ENCODE measurements at places on chromosomes 16 and 17.

DNA sequence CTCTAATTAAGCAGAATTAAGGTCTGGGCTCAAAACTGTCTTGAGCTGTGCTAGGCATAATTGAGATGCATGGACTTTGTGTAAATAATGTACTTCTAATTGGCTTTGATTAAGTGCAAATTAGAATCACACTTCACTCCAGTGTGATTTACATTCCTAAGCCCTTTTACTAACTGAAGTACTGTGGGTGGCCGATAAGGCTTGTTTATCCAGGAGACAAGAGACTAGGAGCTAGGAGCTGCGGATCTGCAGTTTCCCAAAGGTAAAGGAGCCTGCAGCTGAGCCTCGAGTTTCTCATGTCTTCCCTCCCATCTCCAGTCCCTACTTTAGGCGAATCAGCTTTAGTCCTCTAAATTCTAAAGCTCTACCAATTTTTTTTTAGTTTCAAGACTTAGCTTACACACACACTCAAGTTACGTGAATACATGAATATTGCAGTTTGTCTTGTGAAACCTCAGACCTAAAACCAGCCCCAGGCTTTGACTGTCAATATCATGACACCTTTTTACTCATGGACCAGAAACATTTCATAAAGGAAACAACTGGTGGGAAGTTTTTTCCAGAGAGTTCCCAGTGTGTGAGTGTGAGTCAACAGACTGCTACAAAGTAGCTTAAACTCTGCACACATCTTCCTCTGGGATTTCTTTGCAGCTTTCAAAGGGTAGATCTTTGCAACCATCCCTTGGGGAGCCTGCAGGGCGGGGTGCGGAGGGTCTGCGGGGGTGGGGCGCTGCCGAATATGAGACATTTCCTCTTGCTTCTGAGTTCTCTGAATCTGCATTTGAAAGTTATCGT, 113.9 kb upstream of the TBX2 start:
- DNase-seq: peak; percentile 70

DNA sequence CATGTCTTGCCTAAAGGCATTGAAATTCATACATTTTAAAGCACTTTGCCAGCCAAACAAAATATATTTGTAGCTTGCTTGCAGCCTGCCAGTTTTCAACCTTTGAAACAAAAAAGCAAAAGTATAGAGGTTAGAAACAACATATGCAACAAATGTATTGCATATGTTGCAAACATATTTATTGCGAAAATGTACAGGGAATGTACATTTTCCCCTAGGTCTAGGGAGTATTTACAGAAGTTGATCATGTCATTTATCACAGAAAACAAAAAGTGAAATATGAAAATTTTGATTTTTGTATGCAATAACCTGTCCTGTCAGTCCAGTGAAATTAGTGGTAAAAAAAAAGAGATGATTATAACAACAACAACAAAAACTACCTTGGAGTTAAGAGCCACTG, 171.5 kb downstream of the SPECC1 start:
- DNase-seq: no peak

DNA sequence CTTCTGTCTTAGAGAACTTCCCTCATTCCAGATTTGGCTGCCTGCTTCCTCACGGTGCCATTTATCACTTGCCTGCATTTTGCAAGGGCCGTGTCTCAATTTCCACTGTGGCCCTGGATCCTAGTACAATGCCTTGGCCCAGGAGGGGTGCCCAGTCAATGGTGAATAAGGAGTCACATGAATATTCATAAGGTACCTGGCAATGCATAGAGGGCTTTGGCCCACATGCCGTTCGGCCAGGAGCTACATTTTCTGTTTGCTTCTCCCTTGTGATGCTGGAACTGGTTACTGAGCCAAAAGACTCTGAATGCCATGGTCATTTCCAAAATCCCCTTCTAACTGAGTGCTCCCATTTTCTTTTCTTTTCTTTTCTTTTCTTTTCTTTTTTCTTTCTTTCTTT, 4.8 kb upstream of the PIRT start:
- DNase-seq: no peak

DNA sequence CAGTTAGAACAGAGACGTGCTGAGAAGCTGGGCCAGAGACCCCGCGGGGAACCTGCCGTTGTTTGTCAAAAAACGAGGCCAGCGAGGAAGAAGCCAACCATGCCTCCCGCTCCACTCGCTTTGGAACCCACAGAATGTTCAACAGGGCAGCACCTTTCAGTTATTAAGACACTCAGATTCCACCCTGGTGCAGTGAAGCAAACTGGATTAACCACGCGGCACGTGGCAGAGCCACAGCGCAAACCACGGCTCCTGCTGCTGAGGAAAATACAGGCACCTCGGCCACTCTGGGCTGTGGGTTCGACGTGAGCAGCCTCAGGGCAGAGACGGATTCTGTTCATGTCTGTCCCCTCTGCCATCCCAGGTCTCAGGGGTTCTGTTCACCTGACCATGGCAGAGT, 24.4 kb downstream of the ALOX15 start:
- no peak for DNase-seq

DNA sequence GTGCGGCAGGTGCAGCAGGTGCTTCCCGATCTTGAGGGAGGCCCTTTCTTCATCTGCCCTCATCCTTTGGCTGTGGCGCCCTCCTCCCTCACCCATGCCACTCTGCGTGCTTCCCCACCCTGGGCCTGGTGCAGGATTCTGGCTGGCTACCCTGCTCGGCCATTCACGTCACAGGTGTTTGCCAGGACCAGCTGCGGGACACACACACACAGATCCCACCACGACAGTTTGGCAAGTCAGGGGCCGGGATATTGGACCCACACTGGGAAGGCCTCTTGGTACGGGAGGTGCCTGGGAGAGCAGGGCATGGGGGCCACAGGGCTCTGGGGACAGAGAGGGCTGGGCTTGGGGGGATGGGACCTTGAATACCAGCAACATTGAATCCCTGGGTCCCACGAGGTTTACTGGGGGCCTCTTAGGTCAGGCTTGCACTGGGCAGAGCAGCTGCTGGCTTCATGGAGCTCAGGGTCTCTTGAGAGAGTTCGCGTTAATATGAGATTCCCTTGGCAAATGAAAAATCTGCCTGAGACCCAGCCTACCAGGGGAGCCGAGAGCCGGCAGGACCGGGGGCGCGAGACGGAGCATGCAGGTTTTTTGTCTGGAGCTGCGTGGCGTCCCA, 15.1 kb downstream of the ADCY7 start:
- no peak for DNase-seq

DNA sequence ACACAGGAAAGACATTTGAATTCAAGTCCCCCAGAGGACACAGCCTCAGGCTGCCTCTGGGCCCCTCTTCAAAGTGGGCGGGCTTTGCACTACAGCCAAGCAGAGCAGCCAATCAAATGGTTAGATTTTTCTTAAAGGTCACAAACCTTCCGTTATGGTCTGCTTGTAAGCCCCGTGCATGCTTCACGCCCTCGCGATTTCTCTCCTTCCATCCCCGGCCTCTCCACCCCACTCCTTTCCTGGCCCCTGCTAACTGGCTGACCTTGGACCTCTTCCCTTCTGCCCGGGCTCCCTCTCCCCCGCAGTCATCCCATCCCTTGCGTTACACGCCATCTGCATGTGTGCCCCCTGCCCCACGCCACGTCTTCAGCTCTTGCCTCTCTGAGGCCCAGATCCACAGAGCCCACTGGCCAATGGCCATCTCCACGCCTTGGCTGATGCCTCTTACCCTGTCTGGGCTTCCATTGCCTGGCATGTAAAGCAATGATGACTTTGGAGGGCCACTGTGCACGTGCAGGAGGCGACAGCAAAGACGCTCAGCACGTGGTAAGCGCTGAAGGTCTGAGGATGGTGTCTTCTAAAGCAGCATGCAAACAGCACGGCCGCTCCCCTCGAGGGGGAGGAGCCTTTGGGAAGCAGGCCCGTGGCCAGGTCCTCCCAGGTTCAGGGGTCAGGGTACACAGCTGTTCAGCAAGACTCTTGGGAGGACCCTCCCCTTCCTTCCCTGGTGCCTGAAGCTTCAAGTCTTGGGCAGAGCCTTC, 86.8 kb downstream of the ZDHHC7 start:
- no peak for DNase-seq

DNA sequence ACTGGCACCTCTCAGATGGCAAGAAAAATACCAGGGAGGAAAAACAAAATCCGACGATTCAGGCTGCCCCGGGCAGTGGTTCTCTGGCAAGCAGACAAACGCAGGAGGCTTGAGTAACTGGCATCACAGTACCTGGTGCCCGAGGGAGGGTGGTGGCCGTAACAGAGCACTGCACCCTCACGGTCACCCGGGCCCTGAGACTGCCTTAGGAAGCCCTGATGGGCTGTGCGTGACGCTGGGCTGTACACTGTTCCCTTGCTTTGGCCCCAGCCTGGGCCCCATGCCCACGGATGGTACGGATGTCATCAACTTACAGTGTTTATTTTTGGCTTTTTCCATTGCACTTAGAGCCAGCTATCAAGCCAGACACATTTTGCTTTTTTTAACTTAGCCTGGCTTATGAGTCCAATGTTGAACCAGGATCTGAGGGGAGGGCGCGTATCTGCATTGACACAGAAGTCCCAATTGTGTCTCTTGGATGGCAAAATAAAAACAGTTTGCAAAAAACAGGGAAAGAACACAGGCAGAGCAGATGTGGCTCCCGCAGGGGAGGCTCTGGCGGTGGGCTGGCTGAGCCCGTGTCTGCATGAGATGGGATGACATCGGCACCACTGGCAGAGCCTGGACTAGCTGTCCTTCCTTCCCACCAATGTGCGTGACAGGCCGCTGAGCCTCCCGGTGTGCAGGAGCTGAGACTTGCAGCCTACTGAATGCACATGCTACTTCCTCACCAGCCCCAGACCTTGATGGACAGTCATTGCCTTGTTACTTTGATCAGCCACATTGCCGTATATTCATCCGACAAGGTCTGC, 287.7 kb downstream of the FOXL1 start:
- DNase-seq: peak; percentile 83

- no peak for DNase-seq
Measured at GRCh38 chr17:61454381-61455323, 2.4 kb downstream of the TBX4 start.

- no peak for DNase-seq
Measured at GRCh38 chr16:53840456-53840855, 136.5 kb downstream of the FTO start.

DNA sequence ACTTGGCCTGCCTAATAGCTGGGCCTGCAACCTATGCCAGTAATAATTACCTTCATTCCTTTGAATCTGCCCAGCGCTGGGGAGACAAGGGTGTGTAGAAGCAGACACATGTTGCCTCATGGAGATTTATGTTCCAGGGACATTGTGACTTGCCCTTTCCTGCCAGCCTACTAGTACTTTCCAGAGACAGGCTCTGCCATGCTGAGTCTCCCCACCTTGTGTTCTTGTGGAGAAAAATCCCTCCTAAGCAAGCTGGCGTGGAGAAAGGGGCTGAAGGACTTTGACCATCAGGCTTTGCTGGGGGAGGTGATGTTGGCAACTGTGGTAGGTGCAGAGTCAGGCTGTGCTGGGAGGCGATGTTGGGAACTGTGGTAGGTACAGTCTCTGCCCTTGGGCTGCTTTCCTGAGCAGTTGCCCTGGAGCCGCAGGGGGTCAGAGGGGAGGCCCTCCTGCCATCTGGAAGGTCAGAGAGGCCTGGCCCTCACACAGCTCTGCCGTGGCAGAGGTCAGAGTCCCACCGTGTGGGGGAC, 4.0 kb downstream of the KSR1 start:
- DNase-seq: no peak

DNA sequence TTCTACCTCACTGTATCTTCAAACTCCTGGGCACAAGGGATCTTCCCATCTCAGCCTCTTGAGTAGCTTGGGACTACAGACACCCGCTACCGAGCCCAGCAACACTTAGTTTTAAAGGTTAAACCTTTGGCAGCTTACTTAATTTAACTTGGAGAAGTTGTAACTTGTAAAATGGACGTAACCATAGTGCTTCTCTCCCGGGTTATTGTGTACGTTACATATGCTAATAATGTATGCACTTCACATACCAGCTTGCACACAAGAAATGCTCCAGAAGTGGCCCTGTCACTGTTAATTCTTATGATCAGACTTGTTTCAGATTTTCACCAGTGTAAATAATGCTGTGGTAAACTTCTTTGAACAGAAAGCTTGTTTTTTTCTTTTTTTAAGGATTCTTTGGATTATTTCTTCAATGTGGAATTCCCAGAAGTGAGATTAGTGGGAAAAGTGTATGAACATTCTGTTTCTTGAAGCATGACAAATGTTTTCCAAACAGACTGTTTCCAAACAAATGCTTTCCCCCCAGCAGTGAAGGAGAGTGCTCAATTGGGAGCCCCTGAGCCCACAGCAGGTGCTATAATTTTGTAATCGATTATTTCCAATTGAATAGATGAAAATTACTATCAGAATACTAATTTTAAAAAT, 61.5 kb downstream of the EPN2 start:
- no peak for DNase-seq

GRCh38 chr16:84982434-84982833, 28.9 kb downstream of the ZDHHC7 start:
- no peak for DNase-seq

- DNase-seq: no peak
Measured at GRCh38 chr17:82655038-82655479, 6.8 kb upstream of the WDR45B start.

DNA sequence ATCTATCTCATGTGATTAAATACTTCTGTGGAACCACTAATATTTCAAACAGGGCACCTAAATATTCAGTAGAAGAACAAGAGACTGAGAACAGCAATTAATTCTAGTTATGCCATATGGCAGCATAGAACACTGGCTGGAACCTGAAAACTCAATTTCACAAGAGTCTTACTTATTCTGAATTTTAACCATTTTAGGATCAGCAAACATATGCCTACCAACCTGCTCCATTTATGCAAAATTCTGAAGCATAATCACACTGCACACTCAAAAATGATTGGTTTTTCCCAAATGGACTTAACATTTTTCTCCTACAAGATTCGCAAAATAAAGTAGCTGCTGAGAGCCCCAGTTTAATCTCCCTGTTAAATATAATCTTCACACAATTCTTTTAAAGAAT, 43.2 kb downstream of the SKAP1 start:
- no peak for DNase-seq

GRCh38 chr17:77611791-77612502, 346.6 kb upstream of the TNRC6C start:
- no peak for DNase-seq

DNA sequence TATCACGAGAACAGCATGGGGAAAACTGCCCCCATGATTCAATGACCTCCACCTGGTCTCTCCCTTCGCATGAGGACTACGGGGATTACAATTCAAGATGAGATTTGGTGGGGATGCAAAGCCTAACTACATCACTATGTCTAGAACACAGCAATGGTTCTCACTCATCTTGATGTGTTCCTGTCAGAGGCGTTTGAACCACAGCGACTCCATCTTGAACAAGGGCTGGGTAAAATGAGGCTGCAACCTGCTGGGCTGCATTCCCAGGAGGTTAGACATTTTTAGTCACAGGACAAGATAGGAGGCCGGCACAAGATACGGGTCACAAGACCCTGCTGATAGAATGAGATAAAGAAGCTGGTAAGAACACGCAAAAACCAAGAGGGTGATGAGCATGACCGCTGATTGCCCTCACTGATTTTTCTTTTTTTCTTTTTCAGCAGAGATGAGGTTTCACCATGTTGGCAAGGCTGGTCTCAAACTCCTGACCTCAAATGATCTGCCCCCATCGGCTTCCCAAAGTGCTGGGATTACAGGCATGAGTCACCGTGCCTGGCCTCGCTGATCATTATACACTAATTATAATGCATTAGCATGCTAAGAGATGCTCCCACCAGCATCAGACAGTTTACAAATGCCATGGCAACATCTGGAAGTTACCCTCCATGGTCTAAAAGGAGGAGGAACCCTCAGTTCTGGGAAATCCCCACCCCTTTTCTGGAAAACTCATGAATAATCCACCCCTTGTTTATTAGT, 3.0 kb upstream of the PPY start:
- peak; percentile 53 for DNase-seq
